Foreskin fibroblast (primary cell): ENCODE measurements at places on chromosomes 5 and 9.

DNA sequence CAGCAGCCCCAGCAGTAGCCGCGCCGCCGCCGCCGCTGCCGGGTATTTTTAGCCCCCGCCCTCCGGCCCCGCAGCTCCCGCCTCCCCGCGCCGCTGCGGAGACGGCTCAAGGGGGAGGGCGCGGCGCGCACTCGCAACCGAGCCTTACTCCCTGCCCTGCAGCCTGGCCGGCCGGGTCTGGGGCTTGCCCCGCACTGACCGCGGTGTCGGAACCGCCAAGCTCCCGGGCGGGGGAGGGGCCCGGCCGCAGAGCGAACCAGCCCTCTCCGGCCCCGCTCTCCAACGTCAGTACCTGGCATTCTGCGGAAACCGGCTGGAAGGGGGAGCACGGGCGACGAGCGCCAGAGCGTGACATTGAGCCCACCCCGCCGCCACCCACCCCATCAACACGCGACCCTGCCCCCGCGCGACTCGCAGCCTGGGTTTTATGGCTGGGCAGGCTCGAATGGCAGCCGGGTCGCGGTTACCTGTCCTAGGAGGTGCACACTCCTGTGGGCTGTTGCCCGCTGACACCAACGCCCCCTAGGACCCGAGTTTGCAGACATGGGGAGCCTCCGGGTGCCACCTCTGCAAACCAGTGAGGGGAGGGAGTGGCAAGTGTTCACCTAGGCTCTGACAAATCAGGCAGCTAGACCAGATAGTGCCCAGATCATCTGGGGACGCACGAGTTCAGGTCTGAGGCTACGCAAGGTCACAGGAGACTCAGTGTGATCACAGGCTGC is at the start of gene ACSL6:
ACSL6 (minus strand) TSS at position 37 of the 722 bp plus-strand sequence. CDS start 105 bp downstream, outside the sequence.
- DNase-seq: peak; percentile 33

DNA sequence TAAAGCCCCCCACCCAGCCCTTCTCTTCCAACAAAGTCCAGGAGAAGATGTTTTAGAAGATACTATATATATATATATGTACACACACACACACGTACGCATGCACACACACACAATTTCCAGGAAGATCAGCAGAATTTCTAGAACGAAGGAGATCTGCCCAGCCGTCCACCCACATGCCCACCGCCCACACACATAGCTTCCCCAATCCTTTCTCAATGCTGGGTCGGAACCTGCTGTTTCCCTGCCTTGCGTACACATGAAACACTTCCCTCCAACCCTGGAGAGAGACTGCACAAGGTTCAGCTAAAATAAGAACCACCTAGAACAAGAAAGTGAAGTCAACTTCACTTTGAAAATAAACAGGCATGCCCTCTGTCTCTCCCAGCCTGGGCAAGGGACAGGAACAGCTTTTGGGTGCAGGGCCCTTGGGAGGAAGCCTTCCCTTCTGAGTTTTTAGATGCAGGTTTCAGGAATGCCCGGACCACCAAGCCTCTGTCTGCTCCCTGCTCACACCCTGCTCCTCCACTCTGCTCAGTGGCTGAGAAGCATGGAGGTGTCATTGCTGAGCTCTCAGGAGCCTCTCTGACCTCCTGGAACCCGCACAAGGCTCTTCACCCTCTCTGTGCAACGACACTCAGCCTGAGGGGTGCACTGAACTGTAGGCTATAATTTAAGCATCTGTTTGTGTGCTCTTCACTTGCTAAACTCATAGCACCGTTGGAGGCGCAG is 149.4 kb downstream of the C5orf15 start:
- no peak for DNase-seq

GRCh38 chr9:90107726-90108655 is 503.2 kb downstream of the GADD45G start:
- no peak for DNase-seq

DNA sequence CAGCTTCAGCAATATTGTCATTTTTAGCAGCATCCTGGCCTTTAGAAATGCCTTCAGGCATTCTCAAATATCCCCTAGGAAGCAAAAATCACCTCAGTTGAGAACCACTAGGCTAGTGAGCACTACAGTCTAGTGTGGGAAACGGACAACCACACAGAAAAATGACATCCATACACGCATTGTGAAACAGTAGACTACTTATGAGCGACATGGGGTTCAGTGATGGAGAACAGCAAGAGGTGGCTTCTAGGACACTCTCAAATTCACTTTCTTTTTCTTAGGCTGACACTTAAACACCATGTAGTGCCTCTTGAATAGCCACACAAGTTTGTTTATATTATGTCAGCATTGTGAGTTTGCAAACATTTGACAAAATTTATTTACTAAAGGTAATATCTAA is 203.0 kb downstream of the KDM4C start:
- no peak for DNase-seq
